ENCODE measurements at places on chromosomes 6 and 20.

- no peak for DNase-seq
Measured at GRCh38 chr6:168937054-168937453, 316.6 kb downstream of the THBS2 start.

- DNase-seq: no peak
Measured at GRCh38 chr6:91141346-91141745, 554.5 kb upstream of the MAP3K7 start.

DNA sequence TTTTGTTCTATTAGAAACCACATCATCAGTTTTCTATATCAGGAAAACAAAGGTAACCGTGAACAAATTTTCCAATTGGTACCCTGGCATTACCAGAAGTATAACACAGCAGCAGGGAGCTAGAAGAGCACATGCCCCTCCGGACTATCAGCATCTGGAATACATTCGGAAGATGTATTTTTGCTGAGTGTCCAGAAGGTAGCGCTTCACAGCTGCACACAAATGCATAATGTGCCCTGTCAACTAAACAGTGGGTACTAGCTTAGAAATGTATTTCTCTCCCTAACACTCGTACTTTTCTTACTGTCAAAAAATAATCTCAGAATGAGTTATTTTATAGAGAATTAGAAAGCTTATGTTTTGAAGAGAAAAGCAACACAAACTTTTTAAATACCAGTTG is 77.6 kb downstream of the HUS1B start:
- DNase-seq: no peak

DNA sequence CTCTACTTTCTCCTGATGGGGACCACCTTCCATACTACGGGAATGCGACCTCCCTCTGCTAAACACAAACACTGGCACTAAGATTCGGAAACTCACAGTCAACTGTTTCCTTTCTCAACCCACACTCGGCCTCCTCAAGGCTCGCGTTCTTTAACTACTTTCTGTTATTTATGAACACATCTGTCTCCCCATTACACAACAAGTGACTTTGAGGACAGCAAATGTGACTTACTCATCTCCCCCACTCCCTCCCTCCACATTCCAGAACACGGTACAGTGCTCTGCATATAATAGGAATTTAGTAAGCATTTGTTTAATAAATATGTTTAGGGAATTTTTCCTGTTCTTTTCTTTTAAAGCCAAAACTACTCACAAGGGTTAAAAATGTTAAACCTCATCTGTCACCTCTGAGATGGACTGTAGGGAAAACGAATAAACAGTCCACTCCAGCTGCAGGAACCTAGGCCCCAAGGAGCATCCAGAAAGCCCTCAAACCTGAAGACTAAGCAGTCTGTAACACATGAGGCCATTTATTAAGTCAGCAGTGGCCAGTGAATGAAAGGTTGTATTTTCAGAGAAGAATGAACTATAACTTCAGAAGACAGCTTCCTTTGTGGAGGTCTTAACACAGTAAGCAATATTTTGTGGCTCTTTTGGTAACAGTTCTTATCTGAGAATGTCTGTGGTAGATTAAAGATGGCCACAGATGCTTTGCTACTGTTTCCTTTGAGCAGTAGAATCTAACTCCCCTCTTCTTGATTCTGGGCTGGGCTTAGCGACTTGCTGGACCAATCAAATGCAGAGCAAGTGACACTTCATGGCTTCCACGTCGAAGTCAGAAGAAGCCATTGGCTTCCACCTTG is 209.6 kb upstream of the DTNBP1 start:
- DNase-seq: no peak

- peak; percentile 71 for DNase-seq
Measured at GRCh38 chr6:27472182-27472616, 706 bp downstream of the ZNF184 start.

GRCh38 chr6:119325559-119326265 is 23.8 kb downstream of the MAN1A1 start:
- DNase-seq: no peak

DNA sequence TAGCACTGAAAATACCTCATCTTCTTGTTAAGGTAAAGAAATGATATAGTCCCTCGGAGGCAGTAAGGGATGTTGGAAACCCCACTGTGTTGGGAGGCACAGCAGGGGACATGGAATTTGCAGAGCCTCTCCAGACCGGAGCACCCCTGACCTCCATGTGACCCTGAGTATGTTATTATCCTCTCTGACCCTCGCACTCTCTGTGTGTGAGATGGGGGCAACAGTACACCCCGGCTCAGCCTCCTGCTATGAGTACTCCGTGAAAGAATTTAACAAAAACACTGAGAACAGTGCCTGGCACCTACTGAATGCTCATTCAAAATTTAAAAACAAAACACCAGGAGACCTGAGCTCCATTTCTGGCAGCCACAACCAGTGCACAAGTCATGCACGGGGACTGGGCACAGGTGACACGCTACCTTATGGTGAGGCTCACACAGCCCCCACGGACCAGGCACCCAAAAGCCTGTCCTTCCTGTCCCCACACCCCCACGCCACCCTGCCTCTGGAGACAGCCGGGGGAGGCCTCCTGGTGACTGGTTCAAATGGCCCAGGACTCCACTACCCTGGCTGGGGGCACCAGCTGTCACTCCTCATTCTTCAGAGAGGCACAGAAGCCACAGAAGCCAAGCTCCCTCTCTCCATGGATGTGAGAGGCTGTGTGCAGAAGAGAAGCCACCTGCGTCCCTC is 6.1 kb downstream of the NINL start:
- no peak for DNase-seq

DNA sequence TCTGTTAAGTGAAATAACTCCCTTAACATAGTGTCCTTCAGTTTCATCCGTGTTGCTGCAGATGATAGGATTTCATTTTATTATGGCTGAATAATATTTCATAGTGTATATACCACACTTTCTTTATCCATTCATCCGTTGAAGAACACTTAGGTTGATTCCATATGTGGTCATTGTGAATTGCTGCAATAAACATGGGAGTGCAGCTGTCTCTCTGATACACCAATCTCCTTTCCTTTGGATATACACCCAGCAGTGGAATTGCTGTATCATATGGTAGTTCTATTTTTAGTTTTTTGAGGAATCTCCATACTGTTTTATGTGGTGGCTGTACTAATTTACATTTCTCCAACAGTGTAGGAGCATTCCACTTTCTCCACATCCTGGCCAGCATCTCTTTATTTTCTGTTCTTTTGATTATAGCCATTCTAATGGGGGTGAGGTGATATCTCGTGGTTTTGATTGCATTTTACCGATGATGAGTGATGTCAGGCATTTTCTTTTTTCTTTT is 193.2 kb downstream of the SLC16A10 start:
- no peak for DNase-seq

- peak; percentile 45 for DNase-seq
Measured at GRCh38 chr20:21503345-21503744, 10.5 kb downstream of the NKX2-2 start.

DNA sequence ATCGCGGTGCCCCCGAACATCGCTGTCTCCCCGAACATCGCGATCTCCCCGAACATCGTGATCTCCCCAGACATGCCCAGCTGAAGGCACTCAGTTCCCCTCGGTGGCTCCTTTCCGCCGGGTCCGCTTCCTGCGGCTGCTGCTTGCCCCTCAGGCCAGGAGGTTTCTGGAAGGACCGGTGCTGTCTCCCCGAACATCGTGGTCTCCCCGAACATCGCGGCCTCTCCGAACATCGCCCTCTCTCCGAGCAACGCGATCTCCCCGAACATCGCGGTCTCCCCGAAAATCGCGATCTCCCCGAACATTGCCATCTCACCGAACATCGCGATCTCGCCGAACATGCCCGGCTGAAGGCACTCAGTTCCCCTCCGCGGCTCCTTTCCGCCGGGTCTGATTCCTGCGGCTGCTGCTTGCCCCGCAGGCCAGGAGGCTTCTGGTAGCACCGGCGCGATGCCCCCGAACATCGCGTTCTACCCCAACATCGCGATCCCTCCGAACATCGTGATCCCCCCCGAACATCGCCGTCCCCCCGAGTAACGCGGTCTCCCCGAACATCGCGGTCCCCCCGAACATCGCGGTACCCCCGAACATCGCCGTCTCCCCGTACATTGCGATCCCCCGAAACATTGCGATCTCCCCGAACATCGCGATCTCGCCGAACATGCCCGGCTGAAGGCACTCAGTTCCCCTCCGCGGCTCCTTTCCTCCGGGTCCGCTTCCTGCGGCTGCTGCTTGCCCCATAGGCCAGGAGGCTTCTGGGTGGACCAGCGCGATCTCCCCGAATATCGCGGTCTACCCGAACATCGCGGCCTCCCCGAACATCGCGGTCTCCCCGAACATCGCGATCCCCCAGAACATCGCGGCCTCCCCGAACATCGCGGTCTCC is 808 bp downstream of the ULBP1 start:
- DNase-seq: peak; percentile 24

DNA sequence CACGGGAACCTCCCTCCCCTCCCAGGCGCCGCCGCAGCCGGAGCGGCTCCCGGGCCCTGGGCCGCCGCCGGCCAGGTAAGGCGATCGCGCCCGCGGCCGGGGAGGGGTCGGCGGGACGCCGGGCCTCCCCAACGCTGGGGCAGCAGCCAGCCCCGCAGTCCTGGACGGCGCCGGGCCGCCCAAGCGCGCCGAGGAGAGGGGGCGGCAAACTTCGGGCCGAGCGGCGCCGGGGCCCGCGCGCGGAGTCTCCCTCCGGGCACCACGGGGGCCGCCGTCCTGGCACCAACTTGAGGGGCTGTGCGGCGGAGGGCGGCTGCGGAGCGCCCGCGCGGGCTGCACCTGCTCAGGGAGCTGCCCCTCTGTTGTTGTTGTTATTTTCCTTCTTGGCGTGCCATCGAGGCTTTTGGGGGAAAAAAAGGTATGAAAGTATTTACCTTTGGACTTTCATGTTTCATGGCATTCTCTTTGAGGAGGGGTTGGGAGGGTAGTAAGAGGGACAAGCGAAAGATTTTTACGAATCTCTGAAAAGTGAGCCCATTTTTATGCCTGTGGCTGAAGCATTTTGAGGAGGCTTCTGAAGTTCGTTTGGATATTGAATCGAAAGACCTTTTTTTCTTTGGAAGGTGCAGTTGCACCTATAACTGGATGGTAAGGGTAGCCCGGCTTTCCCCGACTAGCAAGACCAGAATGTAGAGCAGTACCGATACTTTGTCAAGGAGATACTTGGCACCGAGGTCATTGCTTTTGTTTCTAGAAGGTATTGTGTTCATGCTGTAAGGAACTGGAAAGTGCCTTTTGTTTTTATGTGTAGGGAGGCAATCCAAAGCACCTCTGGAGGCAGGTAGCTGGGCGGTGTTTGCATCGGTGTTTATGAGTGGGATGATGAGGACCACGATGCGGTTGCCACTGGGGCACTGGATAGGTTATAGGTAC is at the start of gene RNF182:
RNF182 (plus strand) TSS at position 4 of the 933 bp plus-strand sequence. CDS start 52,168 bp downstream, outside the sequence.
- peak; percentile 39 for DNase-seq

- no peak for DNase-seq
Measured at GRCh38 chr6:34234667-34235306, 1.9 kb upstream of the HMGA1 start.

DNA sequence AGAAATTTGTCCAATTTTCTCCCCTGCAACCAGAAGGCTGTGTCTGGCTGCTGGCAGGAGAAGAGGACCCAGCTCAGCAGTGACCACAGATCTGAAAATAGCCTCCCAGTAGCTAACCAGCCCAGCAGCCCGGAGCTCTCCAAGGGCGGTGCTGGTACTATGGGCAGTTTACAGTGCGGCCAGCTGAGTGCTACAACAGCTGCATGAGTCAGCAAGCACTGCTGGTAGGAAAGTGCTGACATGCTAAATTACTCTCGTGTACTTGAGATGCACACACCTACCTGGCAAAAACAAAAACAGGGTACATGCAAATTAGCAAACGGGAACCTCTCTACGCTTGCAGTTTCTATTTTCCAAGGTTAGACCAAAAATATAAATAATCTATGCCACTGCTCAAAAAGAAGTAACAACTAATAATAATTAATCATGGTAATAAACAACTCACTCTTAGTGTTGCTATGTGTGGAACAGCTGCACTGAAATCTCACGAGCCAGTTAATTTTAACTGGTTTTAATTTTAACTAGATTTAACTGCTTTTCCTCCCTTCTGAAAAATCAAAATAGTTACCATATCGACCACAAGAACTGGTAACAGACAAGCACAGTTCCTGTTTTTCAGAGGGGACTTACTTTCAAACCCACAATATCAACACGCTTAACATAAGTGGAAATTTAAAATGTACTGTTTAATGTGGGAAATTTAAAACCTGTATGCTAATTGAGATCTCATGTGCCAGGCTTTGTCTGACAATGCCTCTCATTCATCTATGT is 10.8 kb downstream of the BACH2 start:
- DNase-seq: peak; percentile 59

GRCh38 chr20:44104798-44105517 is 82.0 kb downstream of the JPH2 start:
- DNase-seq: no peak

- no peak for DNase-seq
Measured at GRCh38 chr6:169669147-169669546, 32.7 kb downstream of the WDR27 start.

DNA sequence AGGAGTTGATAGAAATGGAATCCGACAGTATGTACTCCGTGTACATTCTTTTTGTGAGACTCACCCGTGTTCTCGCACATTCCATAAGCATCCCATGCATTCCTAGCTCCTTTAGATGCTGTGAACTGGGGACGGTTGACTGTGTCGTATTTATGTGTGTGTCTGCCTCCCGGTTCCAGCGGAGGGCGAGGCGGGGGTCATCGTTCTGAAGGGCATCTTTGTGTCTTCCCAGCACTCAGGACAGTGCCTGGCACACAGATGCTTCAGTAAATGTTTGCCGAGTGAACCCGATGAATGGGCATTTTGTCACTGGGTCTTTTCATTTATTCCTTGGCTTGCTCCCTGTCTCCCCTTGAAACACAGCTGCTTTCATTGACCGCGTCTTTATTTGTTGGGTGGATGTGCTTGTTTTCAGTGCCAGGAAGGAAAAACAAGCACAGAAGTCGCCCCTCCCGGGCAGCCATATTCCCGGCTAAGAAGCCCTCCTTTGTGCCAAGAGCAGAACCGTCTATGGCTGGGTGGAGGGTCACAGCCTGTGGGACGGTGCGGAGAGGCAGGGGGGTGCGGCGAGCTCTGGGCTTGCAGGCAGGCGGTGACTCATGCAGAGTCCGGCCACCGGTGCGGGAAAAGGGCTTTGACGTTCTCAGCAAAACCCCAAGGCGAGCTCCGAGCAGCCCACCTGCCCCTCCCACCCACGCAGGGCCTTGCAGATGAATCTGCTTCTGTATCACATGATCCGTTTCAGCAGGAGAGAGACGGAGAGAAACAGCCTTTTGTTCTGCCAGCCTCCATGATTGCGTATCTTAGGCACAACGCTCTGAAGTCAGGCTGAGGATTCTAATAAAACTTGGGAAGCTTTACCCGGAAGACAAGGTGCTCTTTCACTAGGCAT is 11.2 kb upstream of the PSMG4 start:
- no peak for DNase-seq

GRCh38 chr6:149242883-149243282 is 74.6 kb upstream of the TAB2 start:
- DNase-seq: no peak

DNA sequence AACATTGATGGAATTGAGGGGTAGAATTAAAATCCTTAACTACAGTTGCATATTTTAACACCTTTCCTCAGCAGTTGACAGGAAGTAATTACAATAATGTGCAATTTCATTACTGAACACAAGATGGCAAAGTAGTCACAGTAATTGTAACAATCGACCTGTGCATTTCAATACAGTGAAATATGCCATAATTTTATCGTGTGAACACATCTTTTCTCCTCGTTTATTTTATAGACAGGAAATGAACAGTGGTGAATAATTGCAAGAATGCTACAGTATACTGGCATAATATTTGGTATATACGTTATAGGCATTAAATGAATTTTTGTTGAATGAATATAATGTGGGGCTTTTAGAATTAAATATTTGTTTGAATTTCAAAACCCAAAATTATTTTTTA is 25.0 kb downstream of the CYB5R4 start:
- DNase-seq: no peak

Data from activated CD4-positive, alpha-beta T cell treated with anti-CD3 and anti-CD28 coated beads, Interleukin-2, amount 50 U/mL, for 48 hours (primary cell).